ENCODE measurements at places on chromosomes 12 and 14. TPM values are rescaled to one million over a fixed set of nuclear protein-coding genes. Genes with fewer than 3 reads are reported as not detected.

SLCO1A2 gene
- total RNA-seq: not detected

YAF2 gene
- 30.6 TPM for total RNA-seq

NRL gene
- not detected for total RNA-seq

SART3 gene
- 36.4 TPM for total RNA-seq

LALBA gene
- not detected for total RNA-seq

YY1 gene
- 46.7 TPM for total RNA-seq

SSPN gene
- 21.0 TPM for total RNA-seq

GPR162 gene
- total RNA-seq: 3.1 TPM

MIA2 gene
- total RNA-seq: 20.2 TPM

PLEKHD1 gene
- total RNA-seq: 0.38 TPM

ITGA7 gene
- total RNA-seq: 219 TPM

MANSC4 gene
- total RNA-seq: not detected

GXYLT1 gene
- 13.9 TPM for total RNA-seq

AHNAK2 gene
- 41.6 TPM for total RNA-seq

PTPRB gene
- total RNA-seq: 92.1 TPM

TCL1B gene
- not detected for total RNA-seq

DDN gene
- total RNA-seq: not detected

KCNA5 gene
- not detected for total RNA-seq

DNAH10 gene
- 0.16 TPM for total RNA-seq

MFAP5 gene
- total RNA-seq: 168 TPM

KRT86 gene
- total RNA-seq: not detected

C12orf50 gene
- not detected for total RNA-seq

SMIM10L1 gene
- 5.7 TPM for total RNA-seq

PAX9 gene
- 0.34 TPM for total RNA-seq

TAS2R31 gene
- total RNA-seq: 7.6 TPM

AEBP2 gene
- 35.5 TPM for total RNA-seq

GPR65 gene
- total RNA-seq: 1.6 TPM

DACT1 gene
- 6.4 TPM for total RNA-seq

AICDA gene
- 1.0 TPM for total RNA-seq

PRICKLE1 gene
- 5.3 TPM for total RNA-seq

ZNF385A gene
- total RNA-seq: 8.8 TPM

C14orf119 gene
- total RNA-seq: 41.1 TPM

WNT1 gene
- not detected for total RNA-seq

FSCB gene
- not detected for total RNA-seq

TAS2R50 gene
- 4.2 TPM for total RNA-seq

KRT71 gene
- total RNA-seq: not detected

INHBC gene
- total RNA-seq: not detected

GLS2 gene
- total RNA-seq: 3.2 TPM

SERPINA3 gene
- 159 TPM for total RNA-seq

CLEC1B gene
- total RNA-seq: not detected

GALNT16 gene
- 8.6 TPM for total RNA-seq

BMAL2 gene
- 4.6 TPM for total RNA-seq

EML5 gene
- total RNA-seq: 0.19 TPM

SIX6 gene
- total RNA-seq: not detected

HCAR3 gene
- total RNA-seq: 2.4 TPM

Data from subcutaneous adipose tissue (tissue), 4 donors.